Stimulated activated CD8-positive, alpha-beta memory T cell treated with anti-CD3 and anti-CD28 coated beads, Interleukin-4, amount 100 ng/mL, for 48 hours (primary cell): ENCODE measurements at places on chromosomes 7 and 10.

GRCh38 chr7:45061806-45062425, 26.9 kb downstream of the NACAD start:
- no peak for DNase-seq

GRCh38 chr7:101743995-101744360, 73.4 kb upstream of the CUX1 start:
- no peak for DNase-seq

- no peak for DNase-seq
These were observed 128.5 kb upstream of the PFKP start for GRCh38 chr10:2938869-2939268.

DNA sequence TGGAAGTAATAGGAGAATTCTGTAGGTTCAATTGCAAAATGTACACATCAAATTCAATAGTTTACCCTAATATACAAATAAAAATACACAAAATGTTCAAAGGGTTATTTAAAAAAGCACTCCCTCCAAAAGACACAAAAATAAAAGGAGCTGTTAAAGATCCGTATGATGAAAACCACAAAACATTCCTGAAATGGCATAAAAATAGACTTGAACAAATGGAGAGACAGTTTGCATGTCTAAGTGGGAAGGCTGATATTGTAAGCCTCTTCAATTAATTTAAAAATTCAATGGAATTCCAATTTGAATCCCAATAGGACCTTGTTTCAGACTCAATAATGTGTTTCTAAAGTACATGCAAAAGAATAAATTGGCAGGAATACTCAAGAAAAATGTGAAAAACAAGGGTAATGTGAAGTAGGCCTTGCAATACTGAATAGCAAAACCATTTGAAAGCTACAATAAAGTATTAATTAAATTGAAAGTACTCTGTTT, 38.0 kb upstream of the INSYN2A start:
- no peak for DNase-seq

DNA sequence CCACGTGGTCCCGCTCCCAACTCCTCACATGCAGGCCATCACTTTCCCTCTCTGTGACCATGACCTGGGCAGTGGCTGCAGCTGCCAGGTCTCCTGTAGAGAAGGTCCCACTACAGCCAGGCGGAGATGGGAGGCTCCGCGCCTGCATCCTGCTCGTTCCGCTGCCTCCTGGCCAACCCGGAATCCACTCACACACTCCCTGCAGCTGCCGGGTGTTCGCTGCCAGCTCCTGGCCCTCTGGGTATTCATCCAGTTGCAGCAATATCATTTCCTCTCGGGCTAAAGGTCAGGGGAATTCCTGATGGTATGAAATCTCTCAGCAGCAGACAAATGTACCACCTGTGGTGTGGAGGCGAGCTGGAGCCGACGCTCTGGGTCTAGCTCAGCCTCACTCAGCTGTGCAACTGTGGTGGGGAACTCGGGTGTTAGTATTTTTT, 65.7 kb downstream of the TLL2 start:
- DNase-seq = no peak

DNA sequence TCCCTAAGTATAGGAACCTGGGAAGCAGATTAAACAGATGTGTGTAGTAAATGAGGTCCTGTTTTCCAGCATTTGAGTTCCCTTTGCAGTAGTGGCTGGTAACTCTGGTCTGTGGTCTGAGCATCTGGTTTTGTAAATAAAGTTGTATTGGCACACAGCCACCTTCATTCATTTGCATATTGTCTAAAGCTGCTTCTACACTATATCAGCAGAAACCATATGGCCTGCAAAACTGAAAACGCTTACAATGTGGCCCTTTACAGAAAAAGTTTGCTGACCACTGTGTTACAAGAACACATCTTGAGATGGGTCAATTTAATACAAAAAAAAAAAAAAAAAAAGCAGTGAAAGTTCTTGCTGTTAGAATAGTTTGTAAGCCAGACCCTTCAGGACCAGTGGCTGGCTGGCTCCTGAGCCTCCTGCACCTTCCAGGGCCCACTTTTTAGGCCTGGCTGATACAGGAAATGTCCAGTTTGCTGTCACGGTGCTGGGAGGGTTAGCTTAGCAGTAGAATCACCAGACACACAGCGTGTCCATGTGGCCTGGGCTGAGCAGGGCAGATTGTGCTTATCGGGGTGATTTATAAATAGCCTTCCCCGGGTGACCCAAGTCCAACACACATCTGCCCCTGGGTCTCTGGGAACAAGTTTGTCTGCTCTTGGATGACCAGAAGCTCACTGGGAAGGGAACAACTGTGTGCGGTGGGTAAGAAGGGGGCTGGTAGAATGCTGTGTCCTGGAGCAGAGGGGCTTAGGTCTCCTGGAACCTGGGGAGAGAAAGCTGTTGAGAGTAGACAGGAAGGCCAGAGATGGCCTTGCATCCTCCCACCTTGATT, 1.4 kb downstream of the C10orf71 start:
- no peak for DNase-seq

- no peak for DNase-seq
These were observed 58.5 kb downstream of the CADPS2 start for GRCh38 chr7:122827763-122828162.

GRCh38 chr10:23373156-23373555, 28.6 kb upstream of the C10orf67 start:
- no peak for DNase-seq

GRCh38 chr7:9958486-9958885, 1015.2 kb upstream of the PHF14 start:
- no peak for DNase-seq

- DNase-seq = no peak
These were observed 24.8 kb downstream of the STYXL1 start for GRCh38 chr7:76023002-76023401.

DNA sequence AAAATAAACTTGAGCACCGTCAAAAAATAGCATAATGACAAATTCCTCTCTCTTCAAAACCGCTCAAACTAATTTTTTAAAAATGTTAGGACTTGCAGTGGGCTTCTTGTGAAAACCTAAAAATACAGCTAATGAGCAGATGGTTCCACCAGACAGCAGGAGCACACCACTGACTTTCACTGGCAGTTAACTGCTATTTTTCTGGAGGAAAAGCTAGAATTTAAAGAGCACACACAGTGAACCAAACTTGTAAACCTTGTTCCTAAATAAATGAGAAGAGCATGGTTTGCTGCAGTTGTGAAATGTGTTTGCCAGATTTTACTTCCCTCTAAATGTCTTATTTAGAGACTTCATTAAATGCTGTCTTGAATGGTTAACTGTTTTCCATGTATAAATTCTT, 143.9 kb downstream of the RAPGEF5 start:
- no peak for DNase-seq

GRCh38 chr7:152673897-152674296, 2.0 kb downstream of the XRCC2 start:
- no peak for DNase-seq
